ENCODE measurements at places on chromosomes 2 and 18. TPM values are rescaled to one million over a fixed set of nuclear protein-coding genes. Genes with fewer than 3 reads are reported as not detected.

DNA sequence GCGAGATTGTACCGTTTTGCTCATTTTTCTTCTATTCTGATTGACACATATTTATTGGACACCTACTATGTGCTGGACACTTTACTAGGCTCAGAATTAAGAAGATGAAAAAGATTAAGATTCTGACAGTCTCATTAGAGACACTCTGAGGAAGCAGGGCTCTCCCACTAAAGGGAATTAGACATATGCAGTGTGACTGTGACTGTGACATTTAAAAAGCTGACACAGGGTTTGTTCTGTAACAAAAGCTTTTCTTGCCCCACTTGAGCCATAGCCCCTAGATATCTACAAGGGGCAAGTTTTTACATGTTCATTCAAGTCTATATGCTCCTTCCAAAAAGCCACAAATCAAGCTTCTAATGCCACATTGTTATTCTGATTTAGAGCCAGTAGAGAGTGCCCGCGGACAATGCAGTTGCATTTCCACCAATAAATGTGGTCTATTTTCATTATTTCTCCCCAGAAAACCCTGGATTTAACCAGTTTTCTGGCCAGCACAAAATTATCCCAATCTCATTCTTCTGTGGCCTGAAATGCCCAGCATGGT lies 9.8 kb downstream of the ARHGAP25 start:
- no peak for DNase-seq

DNA sequence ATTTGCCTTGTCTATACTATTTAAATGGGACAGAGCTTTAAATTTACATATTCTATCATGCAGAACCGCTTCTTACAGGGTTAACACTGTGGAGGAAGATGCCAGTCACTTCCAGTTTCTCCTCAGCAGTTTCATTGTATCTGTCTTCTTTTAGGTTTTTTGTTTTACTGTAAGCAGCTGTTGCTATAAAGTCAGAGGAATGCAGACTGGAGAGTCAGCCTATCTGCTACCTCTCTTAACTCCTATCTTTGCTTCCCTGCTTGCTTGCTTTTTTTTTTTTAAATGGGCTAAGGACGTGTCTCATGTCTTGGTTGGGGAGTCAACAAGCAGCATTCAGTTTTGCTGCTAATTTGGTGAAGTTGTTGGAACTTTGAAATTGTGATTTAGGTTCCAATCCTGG lies 8.9 kb downstream of the EPC2 start:
- no peak for DNase-seq

DNA sequence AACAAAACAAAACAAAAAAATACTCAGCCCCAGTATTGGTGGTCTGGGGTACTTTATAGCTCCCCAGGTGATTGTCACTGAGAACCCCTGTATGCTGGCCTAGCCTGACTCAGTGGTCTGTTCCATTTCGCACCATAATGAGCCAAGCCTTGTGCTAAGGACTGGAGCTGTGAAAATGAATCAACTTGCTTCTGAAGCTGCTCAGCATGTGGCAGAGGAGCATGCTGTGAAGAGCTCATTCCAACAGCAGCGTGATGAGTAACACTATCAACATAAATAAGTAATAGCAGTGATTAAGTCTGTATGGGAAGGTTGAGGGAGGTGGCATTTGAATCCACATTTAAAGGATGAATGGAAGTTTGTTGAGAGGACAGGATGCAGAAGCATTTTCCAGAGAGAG lies 67.2 kb upstream of the ATL2 start:
- no peak for DNase-seq

- DNase-seq: peak; percentile 51
These were observed 36.2 kb downstream of the EIF2AK3 start for GRCh38 chr2:88590998-88591613.

GRCh38 chr2:158998551-158999248 lies 30.3 kb downstream of the TANC1 start:
- no peak for DNase-seq

GRCh38 chr2:1990724-1991123 lies 246.4 kb upstream of the PXDN start:
- peak; percentile 59 for DNase-seq

- no peak for DNase-seq
These were observed 7.6 kb upstream of the PLB1 start for GRCh38 chr2:28488083-28488830.

DNA sequence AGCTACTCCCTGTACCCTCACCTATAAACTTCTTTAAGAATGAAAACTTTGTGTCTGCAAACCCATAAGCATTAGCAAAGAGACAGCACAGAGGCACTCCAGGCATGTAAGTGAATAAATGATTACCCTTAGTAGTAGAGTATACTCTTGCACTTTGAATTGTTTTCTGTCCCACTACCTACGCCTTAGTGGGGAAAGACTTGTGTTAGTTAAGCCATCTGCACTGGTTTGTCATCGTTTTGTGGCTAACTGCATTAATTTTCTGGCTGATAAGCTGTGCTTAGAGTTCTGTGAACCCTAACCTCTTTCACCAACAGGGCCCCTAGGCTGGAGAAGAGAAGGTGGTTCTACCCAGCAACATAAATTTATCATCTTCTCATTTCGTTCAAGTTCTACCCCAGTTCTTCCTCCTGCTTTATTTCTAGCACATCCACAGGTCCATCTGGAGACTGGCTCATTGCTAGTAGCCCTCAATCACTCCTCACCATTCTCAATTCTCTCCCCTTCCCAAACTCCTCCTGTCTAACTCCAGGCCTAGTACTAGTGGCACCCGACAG lies 710 bp downstream of the LMAN2L start:
- DNase-seq: no peak

- no peak for DNase-seq
These were observed 23.3 kb downstream of the SPATS2L start for GRCh38 chr2:200329798-200330197.

- no peak for DNase-seq
These were observed 33.1 kb upstream of the MBP start for GRCh38 chr18:77165503-77166188.

DNA sequence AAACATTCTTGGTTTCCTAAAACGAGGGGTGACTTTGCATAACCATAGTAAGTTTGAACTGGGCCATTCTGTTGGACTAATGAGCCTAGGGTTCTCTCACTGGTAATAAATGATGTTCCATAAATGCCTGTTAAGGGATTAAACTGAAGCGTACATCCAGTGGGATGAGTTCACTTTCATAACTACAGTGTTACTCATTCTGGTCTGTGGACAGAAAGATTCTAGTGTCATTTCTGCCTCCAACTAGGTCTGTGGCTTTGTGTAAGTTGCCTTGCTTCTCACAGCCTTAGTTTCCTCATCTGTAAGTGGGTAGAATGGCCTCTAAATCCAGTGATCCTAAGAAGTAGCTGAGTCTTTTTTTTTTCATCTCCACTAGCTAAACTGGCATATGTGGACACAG lies 1860.6 kb upstream of the PIK3C3 start:
- DNase-seq: no peak

DNA sequence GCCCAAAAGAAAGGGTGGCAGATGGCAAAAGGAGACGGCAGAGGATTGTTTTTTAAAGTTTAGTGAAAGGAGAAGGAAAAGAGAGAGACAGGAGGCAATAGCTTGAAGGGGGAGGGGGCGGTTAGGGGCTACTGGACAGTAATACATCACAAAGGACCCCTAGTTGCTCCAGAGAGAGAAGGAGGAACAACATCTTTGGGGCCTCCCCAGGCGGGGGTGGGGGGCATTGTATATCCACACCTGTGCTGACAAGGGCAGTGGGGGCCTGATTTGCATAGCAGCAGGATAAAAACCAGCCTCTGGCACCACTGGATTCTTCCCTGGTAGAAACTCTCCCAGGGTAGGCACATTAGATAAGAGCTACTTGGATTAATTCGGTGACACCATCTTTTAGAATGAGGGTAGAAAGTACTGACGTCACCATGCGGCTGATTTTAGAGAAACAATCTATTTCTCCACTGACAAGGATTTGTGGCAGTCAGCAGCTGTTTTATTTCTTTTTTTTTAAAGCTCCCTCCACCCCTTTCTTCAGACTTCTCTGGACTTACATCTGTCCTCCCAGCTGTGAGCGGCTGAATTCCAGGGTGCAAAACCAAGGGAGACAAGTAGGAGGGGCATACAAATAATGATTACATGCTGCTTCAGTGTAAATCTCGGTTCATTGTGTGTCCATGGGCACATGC lies 199.8 kb upstream of the NRP2 start:
- DNase-seq: no peak

GRCh38 chr2:234680688-234681619 lies 184.1 kb upstream of the ARL4C start:
- no peak for DNase-seq

DNA sequence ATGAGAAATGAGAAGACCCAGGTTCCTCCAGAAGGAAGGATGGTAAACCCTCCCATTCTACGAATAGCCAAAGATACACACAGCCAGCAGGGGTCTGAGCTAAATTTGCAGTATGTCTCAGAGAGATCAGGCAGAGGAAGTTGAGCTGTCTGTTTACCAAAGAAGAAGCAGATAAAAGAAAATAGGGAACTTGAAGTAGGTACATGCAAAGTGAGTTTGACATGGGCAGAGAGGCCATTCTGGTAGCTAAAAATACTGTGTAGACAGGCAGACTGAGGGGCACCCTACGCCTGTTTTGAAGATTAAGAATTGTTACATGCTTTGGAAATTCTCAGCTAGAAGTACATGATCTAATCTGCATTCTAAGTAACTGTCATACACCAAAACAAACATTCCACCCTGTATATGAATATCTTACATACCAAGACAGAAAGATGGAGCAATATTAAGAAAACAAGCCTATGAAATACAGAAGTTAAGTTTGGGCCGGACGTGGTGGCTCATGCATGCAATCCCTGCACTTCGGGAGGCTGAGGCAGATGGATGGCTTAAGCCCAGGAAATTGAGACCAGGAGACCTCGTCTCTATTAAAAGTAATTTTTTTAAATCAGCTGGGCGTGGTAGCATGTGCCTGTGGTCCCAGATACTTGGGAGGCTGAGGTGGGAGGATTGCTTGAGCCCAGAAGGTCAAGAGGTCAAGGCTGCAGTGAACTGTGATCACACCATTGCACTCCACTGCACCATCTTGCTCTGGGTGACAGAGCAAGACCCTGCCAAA lies 157.9 kb downstream of the ANKRD44 start:
- no peak for DNase-seq

Gene TEX44
- total RNA-seq: not detected

Gene G6PC2
- total RNA-seq: 35.3 TPM

Gene SANBR
- 5.2 TPM for total RNA-seq

Gene ACKR3
- total RNA-seq: 18.1 TPM
